ENCODE measurements at places on chromosomes 7 and 10.

GRCh38 chr10:70255329-70256299 lies 22.4 kb upstream of the PPA1 start:
- no peak for DNase-seq

DNA sequence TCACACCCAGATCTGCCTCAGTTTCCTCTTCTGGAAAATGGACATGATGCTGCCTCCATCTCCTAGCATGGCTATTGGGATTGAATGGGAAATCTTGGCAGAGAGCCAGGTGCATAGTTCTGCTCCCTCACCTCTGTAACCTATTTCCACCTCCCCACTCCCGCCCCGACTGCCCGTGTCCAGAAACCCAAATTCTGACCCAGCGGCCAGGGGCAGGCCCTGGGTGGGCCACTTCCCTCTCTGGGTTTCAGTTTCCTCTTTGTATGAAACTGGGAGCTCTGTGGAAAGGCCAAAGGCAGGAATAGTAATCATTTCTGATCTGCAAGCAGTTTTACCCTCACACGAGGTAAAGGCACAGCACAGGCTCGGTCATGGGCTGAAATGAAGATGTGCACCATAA lies 74.1 kb upstream of the DUSP5 start:
- DNase-seq: no peak

- DNase-seq: no peak
Measured at GRCh38 chr10:62047228-62047892, 145.9 kb downstream of the ARID5B start.

DNA sequence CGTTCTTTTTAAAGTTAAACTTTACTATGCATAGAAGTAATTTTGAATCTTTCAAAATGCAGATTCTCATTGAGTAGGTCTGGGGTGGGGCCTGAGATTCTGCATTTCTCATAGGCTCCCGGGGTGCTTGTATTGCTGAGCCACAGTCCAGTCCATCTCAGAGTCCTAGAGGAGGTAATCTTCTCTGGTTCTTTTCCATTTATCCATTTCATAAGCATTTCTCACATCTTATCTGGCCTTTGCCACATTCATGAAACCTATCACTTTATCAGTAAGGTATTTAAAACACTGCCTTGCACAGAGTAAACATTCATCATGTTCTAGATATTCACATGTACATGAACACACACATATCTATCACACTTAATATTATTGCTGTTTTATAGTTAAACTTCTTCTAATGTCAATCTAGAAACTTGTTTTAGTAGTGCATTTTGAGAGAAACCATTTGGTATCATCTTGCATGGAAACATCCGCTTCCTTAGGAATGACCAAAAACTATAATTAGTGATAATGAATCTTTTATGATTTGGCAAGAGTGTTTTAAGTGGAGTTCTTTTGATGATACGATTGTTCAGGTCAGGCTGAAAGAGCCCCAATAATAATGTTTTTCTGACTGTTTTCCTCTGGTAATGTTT lies 12.0 kb downstream of the GNAI1 start:
- no peak for DNase-seq

GRCh38 chr7:23523486-23524075 lies 8.2 kb downstream of the TRA2A start:
- DNase-seq: no peak

DNA sequence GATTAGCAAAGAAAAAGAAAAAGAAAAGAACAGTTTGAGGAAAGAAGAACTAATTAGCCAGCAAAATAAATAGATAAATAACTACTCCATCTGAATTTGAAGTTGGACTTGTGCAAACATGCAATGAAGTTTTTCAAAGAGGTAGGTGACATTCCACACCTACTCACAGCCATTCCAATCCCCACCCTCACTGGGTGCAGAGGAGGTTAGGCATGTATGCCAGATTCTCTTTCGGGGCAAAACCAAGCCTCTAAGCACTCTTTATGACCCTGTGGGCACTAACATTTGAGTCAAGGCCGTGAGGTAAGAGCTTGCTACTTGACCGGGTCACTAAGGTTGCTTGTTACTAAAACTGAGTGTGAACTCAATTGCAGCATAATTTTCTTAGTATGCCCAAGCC lies 108.4 kb upstream of the SEMA3A start:
- no peak for DNase-seq

- DNase-seq: no peak
Measured at GRCh38 chr10:100531761-100532160, 2.1 kb upstream of the NDUFB8 start.
